ENCODE measurements at places on chromosomes 1 and 21.

- no peak for DNase-seq
These were observed 526 bp downstream of the TPR start for GRCh38 chr1:186374303-186375151.

- DNase-seq: no peak
These were observed 5.0 kb upstream of the DMAP1 start for GRCh38 chr1:44208226-44208625.

DNA sequence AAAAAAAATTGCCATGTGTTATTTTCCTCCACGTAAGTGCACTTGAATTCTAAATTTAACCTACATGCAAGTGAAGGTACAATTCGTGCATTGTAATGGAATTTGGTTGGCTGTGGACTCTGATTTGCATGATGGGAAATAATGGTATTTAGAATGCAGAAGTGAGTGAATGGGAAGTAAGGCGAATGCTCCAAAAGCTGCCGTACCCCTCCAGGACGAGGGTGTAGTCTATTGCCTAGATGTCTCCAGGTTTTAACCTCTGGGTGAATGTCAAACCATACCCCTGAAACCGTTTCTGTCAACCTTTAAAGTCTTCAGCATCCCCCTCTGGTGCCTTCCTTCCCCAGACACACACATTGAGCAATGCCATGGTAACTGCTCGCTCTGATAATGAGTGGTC lies 44.5 kb downstream of the KIAA0040 start:
- no peak for DNase-seq

DNA sequence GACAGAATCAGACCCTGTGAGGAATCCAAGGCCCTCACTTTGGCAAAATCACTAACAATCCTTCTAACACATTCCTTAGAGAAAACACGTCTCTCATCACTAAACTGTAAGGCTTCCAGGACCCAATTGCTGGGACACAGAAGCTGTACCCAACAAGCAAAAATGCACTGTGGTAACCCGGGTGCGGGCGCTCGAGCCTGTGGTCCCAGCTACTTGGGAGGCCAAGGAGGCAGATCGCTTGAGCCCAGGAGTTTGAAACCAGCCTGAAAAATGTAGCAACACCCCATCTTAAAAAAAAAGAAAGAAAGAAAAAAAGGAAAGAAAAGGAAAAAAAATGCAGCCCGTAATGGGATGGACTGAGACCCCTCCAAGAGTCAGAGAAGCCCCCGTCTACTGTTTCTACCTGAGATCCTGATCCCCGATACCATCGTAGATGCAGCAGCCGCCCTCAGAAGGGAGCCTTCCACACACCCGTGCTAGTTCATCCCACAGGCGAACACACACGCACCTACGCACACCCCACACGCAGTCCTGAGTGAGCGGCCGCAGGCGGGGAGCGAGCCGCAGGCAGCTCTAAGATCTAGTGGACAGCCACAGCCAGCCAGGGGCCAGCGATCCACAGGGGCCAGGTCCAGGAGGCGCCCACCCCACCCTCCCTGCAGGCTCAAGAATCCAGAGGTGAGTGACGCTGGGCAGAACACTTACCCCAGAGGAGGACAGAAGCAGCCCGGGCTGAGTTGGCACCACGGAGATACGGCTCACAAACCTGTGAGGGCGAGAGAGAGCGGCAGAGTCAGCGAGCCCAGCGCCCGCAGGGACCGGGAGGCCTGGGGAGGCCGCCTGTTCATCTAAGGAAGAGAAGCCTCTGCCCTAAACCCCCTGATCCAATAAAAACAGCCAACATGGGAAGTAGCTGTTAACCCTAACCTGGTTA lies 20.1 kb downstream of the WDR4 start:
- no peak for DNase-seq

DNA sequence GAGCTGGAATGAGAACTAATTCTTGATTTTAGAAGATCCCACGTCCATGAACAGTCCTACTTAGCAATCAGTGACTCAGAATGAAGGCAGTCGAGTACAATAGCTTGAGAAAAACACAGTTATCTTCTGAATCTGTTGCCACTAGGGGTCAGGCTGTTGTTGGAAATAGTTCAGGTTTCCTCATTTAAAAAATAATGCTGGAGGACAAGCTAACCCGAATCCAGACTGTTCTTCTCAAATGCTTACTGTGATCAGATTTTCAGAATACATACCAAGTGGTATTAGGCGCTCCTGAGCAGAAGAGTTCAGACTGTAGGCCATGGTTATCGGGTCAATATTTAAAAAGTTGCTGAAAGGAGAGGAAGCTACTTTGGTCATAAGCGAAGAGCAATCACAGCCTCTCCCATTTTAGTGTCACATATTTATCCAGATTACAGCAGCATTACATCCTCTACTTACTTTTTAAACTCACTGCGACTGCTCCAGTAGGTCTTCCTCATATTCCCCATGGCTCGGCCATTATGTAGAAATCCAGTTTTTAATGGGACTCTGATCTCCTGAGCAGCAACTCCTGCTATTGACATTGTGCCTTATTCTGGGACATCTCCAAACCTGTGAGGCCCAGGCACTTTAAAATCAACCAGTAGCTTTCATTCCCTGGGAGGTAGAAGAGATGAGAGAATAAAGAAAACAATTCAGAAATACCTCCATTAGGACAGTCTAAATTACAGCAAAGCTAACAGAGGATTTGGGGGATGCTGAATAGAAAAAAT lies 10.9 kb downstream of the ERRFI1 start:
- no peak for DNase-seq

GRCh38 chr1:89986020-89986419 lies 8.9 kb upstream of the ZNF326 start:
- DNase-seq: no peak

GRCh38 chr1:74733604-74734484 lies 892 bp downstream of the TYW3 start:
- DNase-seq: peak; percentile 56

- DNase-seq: no peak
These were observed 26.8 kb downstream of the RSPH1 start for GRCh38 chr21:42469272-42469671.

GRCh38 chr1:43442756-43443155 lies 11.0 kb downstream of the HYI start:
- DNase-seq: no peak

GRCh38 chr1:218330043-218330623 lies 15.0 kb upstream of the TGFB2 start:
- no peak for DNase-seq

DNA sequence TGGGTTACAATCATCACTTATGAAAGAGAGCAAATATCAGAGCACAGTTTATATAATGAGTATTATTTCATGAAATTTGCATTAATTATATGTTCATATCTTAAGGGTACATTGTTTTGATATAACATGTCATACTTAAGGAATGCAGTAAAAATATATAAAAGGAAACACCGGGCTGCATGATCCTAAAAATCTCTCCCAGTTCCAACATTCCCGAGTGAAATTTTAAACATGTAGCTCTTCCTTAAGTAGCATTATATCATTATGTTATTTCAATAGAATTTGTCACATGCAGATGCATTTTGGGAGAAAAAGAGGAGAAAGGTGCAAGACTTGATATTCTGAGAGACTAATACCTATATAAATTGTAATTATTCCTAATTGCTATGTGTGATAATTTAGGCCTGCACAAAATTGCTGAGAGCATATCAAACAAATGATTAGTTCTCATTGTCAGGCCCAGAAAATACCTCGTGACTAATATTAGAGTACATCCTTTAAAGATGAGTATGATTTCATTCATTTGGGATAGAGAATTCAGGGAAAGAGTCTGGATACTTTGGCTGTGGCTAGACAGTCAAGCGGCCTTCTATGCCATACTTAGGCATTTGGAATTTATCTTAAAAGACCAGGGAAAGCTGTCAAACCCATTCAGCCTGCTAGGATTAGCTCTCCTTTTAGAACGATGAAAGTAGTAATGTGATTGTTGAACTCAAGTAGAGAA lies 86.8 kb downstream of the ADGRL2 start:
- no peak for DNase-seq

DNA sequence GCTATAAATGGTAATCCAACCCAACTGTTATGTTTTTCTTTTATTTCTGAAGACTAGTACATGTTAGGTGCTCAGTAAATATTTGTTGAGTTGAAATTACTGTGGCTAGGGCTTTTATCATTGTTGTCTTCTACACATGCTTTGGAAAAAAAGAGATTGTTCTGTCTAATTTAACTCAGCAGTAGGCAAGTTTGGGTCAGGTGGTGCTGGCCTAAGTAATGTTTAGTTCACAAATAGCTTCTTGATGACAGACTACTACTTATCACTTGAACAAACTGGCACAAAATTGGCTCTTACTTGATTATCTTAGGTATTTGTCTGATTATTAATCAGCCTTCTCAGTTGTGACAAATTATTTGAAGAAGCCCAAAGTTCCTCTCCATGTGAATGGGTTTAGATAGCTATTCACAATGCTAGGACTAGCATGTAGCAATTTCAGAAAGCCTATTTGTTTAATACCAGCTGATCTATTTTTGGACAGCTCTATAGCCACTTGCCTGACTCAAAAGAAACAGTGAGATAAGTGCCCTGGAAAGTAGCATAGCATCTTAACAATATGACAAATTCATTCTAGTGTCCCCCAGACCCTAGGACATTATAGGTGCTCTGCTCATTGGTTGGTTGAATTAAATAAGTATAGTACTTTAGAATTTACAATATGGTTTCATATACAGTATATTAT lies 32.6 kb downstream of the TMEM200B start:
- no peak for DNase-seq

DNA sequence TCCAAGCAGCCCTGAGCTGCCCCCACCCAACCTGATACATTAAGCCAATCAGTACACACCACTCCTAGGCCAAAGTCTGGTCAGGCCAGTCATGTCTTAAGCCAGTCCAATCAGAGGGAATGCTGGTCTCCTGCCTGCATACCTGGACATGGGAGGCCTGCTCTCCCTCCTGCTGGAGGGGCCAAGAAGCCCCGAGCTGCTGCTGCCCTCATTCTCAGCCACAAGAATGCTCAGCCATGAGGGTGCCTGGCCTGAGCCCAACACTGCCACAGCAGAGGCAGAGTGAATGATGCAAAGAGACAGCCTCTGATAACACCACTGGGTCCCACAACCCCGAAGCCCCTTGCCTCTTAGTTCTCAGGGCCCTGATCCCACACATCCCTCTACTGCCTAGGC lies 23.0 kb downstream of the CHD5 start:
- no peak for DNase-seq

DNA sequence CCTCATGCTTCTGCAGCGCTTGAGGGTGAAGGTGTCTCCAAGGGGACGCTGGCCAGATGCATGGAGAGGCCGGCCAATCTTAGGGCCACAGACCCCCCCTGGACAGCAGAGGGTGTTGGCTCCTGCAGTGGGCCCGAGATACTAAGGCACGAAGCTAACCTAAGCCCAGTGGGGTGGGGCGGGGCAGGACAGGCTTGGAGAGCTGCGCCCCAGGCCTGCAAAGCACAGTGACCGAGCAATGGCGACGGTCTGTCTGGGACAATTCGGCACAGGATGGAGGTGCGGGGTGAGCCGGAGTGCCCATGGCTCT lies 1.3 kb downstream of the FNDC10 start:
- DNase-seq: no peak

- DNase-seq: no peak
These were observed 663.7 kb downstream of the ADGRL2 start for GRCh38 chr1:82464362-82465001.

GRCh38 chr1:246580497-246581370 lies 14.5 kb downstream of the CNST start:
- no peak for DNase-seq

GRCh38 chr1:179079113-179079761 lies 2.6 kb upstream of the TOR3A start:
- no peak for DNase-seq

DNA sequence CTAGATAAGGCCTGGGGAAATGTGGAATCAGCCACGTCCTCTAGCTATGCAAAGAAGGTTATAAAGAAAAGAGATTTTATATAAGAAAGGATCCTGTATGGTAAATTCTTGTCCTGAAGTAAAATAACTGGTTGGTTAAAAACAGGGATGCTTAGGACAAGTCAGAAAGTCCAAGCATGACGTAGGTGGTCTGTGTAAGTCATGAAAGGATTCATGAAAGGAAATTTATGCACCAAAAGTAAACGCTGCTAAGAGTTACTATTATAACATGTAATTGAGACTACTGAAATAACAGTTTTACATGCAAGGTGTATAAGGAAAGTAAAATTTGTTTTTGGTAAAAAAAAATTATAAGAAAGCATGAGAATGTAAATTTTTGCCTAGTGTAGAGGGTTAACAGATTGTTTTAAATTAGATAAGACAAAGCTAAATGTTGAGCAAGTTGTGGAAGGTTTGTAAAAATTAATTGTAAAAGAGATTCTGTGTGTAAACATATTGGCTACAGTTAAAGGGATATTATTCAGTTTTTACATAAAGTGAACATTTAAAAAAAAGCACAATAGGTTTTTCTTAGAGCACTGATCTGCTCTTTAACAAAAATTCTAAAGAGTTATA lies 43.9 kb downstream of the PIGK start:
- DNase-seq: no peak

DNA sequence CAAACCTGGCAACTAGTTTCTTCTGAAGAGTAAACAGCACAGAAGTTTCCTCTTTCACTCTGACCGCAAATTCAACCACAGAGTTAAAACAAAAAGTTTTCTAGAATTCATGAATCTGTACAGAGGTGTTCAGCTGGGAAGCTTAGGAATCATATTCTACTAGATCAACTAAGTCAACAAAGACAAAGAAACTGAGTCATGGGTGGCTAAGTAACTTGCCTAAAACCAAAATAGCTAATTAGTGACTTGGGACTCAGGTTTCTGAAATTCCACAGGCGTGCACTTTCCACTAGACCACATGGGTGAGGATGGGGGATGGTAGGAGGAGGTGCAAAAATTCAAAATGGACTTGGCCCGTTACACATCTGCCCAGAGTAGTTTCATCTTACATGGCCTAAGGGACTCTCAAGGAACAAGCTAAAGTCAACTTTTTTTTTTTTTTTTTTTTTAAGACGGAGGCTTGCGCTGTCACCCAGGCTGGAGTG lies 25.8 kb downstream of the PTPN14 start:
- DNase-seq: peak; percentile 80

GRCh38 chr1:83053446-83053845 lies 945.5 kb downstream of the TTLL7 start:
- DNase-seq: no peak

DNA sequence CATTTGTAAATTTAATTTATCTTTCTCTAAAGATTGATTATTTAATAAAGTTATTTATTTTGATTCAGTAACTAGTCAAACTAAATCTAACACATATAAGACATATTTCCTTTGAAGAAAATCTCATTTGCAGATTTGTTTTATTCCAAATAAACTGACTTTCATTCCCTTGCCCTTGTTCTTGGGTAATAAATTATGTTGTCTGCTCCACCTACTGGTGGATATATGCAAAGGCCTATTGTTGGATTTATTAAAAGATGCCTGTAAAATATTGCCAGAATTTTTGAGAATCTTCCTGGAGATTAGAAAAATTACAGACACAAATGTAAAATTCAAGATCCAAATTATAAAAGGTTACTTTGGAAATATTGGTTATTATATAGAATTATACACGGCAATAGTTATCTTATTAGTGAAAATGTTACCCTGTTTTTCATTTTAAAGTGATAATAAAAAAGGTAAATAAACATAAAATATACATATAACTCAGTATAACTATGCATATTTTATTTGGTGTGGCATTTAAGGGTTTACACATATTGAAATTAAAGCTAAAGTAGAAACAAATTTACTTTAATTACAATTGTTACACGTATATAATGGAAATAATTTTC lies 116.1 kb downstream of the SPATA17 start:
- peak; percentile 4 for DNase-seq

All from kidney epithelial cell (primary cell).